ENCODE measurements at places on chromosomes 5 and 9. TPM values are rescaled to one million over a fixed set of nuclear protein-coding genes. Genes with fewer than 3 reads are reported as not detected.

The CER1 gene
- total RNA-seq, result not detected

The ENTREP1 gene
- 0.24 TPM for total RNA-seq

The GGTA1 gene
- total RNA-seq, result 1.1 TPM

The MARVELD2 gene
- total RNA-seq, result 0.71 TPM

The LECT2 gene
- not detected for total RNA-seq

The KLHL9 gene
- 35.2 TPM for total RNA-seq

The LAMC3 gene
- total RNA-seq, result 0.68 TPM

- H3K36me3 ChIP-seq, result no peaks in the 10 kb centered on the region
- H3K27me3 ChIP-seq, result no peaks in the 10 kb centered on the region
- H3K4me1 ChIP-seq, result peaks cover 20% of the 10 kb centered on the region
- H3K27ac ChIP-seq, result no peak overlapping the region
- DNase-seq, result no peak
Observed at GRCh38 chr5:150297934-150298595, 4.6 kb downstream of the ARSI start.

DNA sequence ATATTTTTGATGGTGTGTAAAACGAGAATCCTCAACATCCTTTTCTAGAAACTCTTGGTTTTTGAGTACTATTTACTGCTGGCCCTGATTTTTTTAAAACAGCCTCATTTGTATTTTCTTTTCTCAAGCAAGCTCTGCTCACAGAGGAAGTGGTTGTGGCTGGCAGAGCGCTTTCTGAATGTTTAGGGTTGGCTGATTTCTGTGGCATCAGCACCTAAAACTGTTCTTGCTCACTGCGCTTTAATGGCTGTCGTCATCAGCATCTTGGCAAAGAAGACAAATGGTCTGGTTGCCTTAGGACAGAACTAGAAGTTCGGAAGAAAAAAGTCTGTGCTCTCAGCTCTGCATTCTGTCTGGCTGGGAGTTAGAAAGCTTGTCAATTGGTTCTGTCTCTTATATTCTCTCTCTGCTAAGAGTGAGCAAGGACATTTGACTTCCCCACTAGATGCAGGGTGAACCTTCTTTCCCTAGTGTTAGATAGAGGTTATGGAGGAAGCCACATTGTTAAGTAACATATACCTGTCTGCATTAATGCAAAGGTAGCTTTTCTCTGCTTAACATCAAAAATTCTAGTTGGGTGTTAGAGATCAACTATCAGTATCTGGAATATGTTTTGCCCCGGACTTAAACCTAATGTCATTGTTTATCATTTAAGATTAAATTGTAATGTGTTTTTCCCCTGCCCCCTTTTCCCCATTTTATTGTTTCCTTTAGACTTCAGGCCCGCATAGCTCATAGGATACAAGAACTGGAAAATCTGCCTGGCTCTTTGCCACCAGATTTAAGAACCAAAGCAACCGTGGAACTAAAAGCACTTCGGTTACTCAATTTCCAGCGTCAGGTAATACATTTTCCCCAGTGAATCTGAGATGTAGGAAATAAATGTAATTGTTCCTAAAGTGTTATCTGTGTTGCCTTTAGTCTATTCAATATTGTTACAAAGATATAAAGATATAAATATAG, 39.0 kb downstream of the SMARCA2 start:
- peaks cover 23% of the 10 kb centered on the region for H3K4me1 ChIP-seq
- H3K27me3 ChIP-seq, result no peaks in the 10 kb centered on the region
- no peak overlapping the region for H3K4me3 ChIP-seq
- no peak for DNase-seq

DNA sequence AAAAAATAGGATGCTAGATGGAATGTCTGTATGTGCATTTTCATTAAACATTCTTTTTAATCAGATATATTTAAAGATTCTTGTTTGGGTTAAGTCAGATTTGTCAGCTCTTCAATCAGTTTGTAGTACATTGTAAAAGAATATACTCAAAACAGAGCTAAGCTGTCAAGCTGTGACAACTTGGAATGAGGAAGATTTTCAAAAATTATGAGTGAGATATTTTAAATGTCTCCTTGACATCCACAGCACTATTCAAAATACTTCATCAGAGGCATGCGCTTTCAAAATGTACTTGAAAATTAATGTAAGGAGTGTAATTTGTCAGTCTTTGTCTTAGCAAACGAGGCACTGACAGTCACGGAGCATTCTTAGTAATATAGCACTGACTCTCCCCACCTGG, 182.0 kb downstream of the MAT2B start:
- DNase-seq, result no peak
- no peaks in the 10 kb centered on the region for H3K4me1 ChIP-seq
- H3K4me3 ChIP-seq, result no peak overlapping the region
- no peak overlapping the region for H3K27ac ChIP-seq
- no peaks in the 10 kb centered on the region for H3K36me3 ChIP-seq
- peaks cover 10% of the 10 kb centered on the region for H3K27me3 ChIP-seq

DNA sequence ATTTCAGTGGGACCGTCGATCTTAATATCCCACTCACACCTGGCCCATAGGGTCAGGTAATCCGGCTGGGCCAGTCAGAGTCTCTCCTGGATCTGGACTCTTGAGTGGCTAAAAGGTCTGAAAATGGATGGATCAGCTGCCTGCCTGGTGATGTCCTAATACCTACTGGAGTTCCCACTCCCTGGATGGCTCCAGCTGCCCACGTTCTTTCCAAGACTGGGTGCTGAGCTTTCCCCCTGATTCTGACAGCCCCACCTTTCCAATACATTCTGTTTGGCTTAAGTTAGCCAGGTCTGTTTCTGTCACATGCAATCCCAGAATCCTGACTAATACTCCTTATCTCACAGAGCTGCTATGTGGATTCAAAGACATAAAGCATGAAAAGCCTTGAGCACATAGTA, 10.2 kb downstream of the SH3PXD2B start:
- no peak for DNase-seq
- H3K4me3 ChIP-seq, result no peak overlapping the region
- peaks cover 11% of the 10 kb centered on the region for H3K36me3 ChIP-seq
- no peaks in the 10 kb centered on the region for H3K27me3 ChIP-seq
- H3K4me1 ChIP-seq, result peaks cover 57% of the 10 kb centered on the region

DNA sequence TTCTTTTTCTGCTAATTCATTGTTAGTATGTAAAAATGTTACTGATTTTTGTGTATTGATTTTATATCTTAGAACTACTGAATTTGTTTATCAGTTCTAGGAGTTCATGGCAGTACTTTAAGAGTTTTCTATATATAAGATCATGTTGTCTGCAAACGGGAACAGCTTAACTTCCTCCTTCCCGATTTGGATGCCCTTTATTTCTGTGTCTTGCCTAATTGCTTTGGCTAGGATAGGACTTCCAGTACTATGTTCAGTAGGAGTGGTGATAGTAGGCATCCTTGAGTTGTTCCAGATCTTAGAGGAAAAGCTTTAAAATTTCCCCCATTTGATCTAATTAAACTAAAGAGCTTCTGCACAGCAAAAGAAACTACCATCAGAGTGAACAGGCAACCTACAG, 20.1 kb downstream of the RCL1 start:
- no peak overlapping the region for H3K27ac ChIP-seq
- H3K27me3 ChIP-seq, result no peaks in the 10 kb centered on the region
- peaks cover 7% of the 10 kb centered on the region for H3K36me3 ChIP-seq
- H3K4me3 ChIP-seq, result no peak overlapping the region
- no peak for DNase-seq

GRCh38 chr5:9852671-9853070, 222.5 kb upstream of the TAS2R1 start:
- H3K4me3 ChIP-seq, result no peak overlapping the region
- H3K27ac ChIP-seq, result no peak overlapping the region
- no peaks in the 10 kb centered on the region for H3K27me3 ChIP-seq
- H3K4me1 ChIP-seq, result peaks cover 3% of the 10 kb centered on the region
- no peaks in the 10 kb centered on the region for H3K36me3 ChIP-seq

DNA sequence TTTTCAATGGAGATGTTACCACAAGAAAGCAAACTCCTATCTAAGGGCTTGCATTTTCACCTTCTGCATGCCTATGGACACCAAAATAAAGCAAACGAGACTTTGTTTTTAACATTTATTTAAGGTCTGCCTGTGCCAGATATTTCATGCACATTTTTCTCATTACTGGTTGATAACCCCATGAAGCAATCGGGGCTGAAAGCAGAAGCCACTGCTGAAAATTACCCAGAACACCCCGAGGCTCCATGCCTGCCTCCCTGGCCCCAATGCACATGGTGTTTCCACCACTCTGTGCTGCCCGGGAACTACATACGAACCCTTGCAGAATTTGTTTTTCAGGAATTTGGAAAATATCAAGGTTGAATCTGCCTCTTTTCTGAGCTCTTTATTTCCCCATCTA, 240.1 kb downstream of the NR2F1-AS1 start:
- H3K27me3 ChIP-seq, result no peaks in the 10 kb centered on the region
- no peak overlapping the region for H3K27ac ChIP-seq
- H3K4me3 ChIP-seq, result no peak overlapping the region

- DNase-seq, result no peak
- peaks cover 28% of the 10 kb centered on the region for H3K27me3 ChIP-seq
- no peak overlapping the region for H3K4me3 ChIP-seq
- H3K4me1 ChIP-seq, result peaks cover 27% of the 10 kb centered on the region
- no peaks in the 10 kb centered on the region for H3K36me3 ChIP-seq
- H3K27ac ChIP-seq, result no peak overlapping the region
Observed at GRCh38 chr9:131011274-131012022, 2.5 kb downstream of the LAMC3 start.

- H3K4me3 ChIP-seq, result no peak overlapping the region
- H3K36me3 ChIP-seq, result no peaks in the 10 kb centered on the region
- no peaks in the 10 kb centered on the region for H3K27me3 ChIP-seq
Observed at GRCh38 chr5:144463481-144464223, 293.0 kb downstream of the KCTD16 start.

DNA sequence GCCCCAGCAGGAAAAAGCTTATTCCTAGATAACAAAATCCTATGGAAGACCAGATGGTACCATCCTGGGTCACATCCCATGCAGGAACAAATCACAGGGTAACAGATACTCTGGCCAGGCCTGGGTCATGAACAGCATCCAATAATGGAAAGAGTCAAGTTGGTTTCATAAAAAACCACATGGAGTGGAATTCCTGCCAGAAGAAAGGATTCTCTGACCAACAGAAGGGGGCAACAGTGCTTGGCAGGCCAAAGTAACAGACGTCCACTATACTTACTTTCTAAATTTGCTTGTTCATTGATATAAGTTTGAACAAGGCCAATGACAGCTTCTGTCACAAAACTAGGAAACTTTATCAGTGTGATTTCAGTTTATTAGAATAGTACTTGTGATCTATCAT, 273.5 kb downstream of the ARRDC3 start:
- H3K4me3 ChIP-seq, result no peak overlapping the region
- peaks cover 5% of the 10 kb centered on the region for H3K4me1 ChIP-seq
- H3K27me3 ChIP-seq, result no peaks in the 10 kb centered on the region
- DNase-seq, result no peak

DNA sequence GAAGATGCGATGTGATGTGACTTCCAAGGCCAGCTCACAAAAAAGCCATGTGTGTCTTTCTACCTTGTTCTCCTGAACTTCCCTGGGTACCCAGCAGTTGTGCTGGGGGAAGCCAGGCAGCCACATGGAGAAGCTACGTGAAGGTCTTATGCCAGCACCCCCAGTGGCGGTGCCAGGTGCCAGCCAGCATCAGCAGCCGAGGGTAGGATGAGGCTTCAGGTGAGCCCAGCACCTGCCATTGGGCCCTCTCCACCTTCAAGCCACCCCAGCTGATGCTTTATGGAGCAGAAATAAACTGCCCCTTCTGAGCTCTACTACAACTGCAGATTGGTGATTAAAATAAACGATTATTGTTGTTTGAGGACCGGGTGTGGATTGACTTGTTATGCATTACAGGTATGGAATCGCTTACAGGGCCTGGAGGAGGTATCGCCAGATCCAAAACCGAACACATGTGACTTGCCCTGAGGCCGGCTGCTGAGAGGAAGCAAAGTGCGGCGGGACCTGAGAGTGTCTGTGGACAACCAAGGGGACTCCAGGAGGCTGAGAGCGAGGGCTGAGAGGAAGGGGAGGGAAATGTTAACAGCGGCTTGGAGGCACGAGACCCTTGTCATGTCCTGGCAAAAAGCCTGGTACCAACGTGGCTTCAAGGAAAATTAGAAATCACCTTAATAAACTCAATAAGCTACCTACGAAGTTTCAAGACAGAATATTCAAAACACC, 36.0 kb upstream of the OLFM1 start:
- no peaks in the 10 kb centered on the region for H3K4me1 ChIP-seq
- H3K27ac ChIP-seq, result no peak overlapping the region

DNA sequence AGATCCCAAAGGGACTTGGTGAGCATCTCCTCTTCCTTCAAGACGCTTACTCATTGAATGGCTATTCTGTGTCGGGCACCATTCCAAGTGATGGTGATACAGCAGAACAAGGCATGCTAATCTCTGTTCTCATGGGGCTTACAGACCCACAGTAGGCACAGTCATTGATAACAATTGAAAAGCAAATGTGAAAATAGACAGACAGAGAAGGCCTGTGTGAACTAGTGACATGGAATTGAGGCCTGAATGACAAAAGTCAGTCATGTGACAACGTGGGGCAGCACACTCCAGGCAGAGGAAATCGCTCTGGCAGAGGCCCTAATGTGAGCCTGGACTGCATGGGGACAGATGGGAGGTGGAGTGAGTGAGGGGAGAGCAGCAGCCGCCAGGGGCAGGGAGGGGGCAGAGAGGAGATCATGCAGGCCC, 70.7 kb upstream of the CPLX2 start:
- DNase-seq, result no peak
- no peak overlapping the region for H3K4me3 ChIP-seq
- H3K36me3 ChIP-seq, result no peaks in the 10 kb centered on the region
- H3K4me1 ChIP-seq, result peaks cover 6% of the 10 kb centered on the region
- H3K27ac ChIP-seq, result no peak overlapping the region
- peaks cover 16% of the 10 kb centered on the region for H3K27me3 ChIP-seq

GRCh38 chr5:91645347-91645746, 262.2 kb upstream of the ARRDC3 start:
- DNase-seq, result no peak
- no peak overlapping the region for H3K4me3 ChIP-seq
- no peak overlapping the region for H3K27ac ChIP-seq
- H3K27me3 ChIP-seq, result no peaks in the 10 kb centered on the region
- peaks cover 1% of the 10 kb centered on the region for H3K36me3 ChIP-seq

GRCh38 chr5:82259172-82259800, 18.9 kb downstream of the RPS23 start:
- no peak for DNase-seq
- no peak overlapping the region for H3K4me3 ChIP-seq
- H3K27me3 ChIP-seq, result no peaks in the 10 kb centered on the region
- no peaks in the 10 kb centered on the region for H3K36me3 ChIP-seq
- no peak overlapping the region for H3K27ac ChIP-seq

GRCh38 chr5:124239572-124239971, 506.9 kb downstream of the ZNF608 start:
- DNase-seq, result no peak
- H3K4me1 ChIP-seq, result peaks cover 8% of the 10 kb centered on the region
- no peak overlapping the region for H3K4me3 ChIP-seq
- peaks cover 4% of the 10 kb centered on the region for H3K27me3 ChIP-seq
- H3K27ac ChIP-seq, result no peak overlapping the region
- peaks cover 3% of the 10 kb centered on the region for H3K36me3 ChIP-seq

- no peak overlapping the region for H3K27ac ChIP-seq
- H3K4me1 ChIP-seq, result peaks cover 12% of the 10 kb centered on the region
- no peaks in the 10 kb centered on the region for H3K36me3 ChIP-seq
- H3K27me3 ChIP-seq, result peaks cover 2% of the 10 kb centered on the region
- no peak overlapping the region for H3K4me3 ChIP-seq
Observed at GRCh38 chr5:133930061-133930812, 38.2 kb downstream of the C5orf15 start.

GRCh38 chr9:123316053-123316718, 39.8 kb upstream of the CRB2 start:
- no peak for DNase-seq
- peaks cover 20% of the 10 kb centered on the region for H3K27me3 ChIP-seq
- H3K4me1 ChIP-seq, result no peaks in the 10 kb centered on the region
- no peaks in the 10 kb centered on the region for H3K36me3 ChIP-seq

Data from osteocyte (in vitro differentiated cells).